ENCODE measurements at places on chromosomes 5 and 9.

DNA sequence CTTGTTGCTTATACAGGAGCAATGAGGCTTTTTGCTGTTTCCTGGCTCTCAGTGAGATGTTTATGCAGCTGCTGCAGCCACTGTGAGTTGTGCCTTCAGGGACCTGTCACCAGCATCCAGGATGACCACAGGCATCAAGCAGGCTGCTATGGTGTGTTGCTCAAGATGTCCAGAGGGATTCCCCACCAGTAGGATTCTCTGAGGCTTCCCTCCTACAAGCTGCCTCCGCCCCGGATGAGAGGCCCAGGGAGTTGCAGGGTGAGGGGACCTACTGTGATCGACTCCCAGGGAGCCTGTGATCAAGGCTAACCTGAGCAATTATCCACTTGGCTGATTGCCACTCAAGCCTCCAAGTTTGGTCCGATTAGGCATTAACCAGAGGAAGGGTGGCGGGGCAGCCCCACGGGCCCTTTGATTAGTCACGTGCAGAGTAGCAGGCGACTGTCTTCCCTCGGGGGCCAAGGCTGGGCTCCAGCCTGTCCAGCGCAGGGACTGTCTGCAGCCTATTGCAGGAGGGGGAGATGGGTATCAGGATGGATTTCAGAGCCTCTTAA, 1.8 kb upstream of the FAT2 start:
- DNase-seq, result no peak

GRCh38 chr5:139733010-139733688, 62.5 kb upstream of the PSD2 start:
- DNase-seq, result no peak

GRCh38 chr5:105057001-105057436, 1494.4 kb upstream of the NUDT12 start:
- DNase-seq, result peak; percentile 6

GRCh38 chr5:113215401-113216060, 219.3 kb downstream of the TSSK1B start:
- peak; percentile 90 for DNase-seq

DNA sequence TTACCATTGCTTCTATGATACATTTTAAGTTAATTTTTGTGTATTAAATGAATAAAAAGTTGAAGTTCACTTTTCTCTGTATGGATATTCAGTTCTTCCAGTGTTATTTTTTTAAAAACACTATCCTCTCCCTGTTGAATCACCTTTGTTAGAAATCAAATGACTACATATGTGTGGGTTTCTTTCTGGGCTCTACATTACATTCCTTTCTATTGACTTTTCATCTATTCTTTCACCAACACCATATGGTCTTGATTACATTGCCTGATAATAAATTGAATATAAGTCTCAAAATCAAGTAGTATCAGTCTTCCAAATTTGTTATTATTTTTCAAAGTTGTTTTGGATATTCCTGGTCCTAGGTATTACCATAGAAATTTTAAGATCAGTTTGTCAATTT, 7.3 kb upstream of the RASEF start:
- no peak for DNase-seq

DNA sequence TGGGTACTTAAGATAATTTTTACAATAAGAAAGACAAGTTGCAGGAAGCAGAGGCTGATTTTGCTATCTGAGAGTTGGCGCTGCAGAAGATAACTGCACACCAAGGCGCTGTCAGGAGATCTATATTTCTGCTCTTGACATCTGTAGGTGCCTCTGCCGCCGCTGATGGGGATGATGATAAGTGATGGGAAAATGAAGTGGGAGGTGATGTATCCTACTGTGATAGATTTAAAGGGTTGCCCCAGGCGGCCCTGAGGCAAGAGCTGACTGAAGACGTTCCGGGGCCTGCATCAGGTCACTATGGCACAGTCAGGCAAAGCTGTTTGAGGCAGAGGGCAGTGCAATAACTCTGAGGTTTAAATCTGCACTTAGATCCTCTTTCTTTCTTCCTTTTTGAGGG, 78.1 kb downstream of the SNCAIP start:
- no peak for DNase-seq

- DNase-seq, result no peak
Measured at GRCh38 chr9:115671963-115672305, 481.7 kb upstream of the PAPPA start.

GRCh38 chr5:98458004-98458403, 315.5 kb upstream of the RGMB start:
- DNase-seq, result no peak

- DNase-seq, result no peak
Measured at GRCh38 chr9:83569326-83569725, 31.1 kb upstream of the FRMD3 start.

- DNase-seq, result no peak
Measured at GRCh38 chr9:115038178-115038577, 79.8 kb downstream of the TNC start.

DNA sequence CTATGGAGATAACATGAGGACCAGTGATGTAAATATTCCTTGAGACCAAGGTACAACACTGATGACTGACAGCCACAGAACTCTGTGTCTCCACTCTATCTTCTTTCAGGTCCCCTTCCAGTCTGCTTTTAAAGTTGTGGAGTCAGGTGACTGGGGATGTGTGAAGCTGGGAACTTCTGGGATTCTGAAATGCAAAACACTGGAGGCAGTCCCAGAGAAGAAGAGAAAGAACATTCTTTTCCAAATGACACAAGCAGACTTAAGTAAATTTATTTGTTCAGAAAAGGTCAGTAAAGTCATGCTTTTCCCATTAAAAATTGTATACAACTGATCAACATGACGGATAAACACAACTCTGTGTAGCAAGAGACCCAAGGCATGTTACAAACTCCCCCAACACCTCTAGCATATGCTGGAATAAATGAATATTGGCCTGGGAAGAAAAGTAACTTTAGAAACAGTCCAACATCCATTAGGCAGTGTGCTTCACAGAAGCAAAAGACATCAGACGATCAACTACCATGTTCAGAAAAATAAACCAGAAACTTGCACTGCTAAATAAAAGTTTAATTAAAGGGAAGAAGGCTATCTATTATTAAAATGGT, 92.4 kb upstream of the IFNK start:
- DNase-seq, result no peak

- DNase-seq, result no peak
Measured at GRCh38 chr5:78706825-78707224, 58.3 kb upstream of the LHFPL2 start.

DNA sequence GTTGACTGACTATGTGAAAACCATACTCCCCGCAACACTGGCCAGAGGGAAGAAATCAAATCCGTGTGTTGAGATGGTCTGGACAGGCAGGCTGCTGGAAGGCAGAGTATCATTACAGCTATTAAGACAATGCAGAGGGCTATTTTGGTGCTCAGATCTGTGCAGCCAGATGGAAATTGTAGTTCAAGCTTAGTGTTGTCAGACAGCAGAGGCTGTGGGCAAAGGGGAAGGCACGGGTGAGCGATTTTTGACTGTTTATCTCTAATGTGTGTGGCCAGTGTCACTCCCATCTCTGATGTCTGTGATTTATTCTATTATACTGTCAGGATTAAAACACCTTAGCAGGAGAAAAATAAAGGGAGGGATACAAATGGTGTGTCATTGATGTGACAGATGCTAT, 984.4 kb upstream of the WWC1 start:
- DNase-seq, result peak; percentile 17

- DNase-seq, result no peak
Measured at GRCh38 chr9:69811351-69811868, 9.2 kb upstream of the CFAP95 start.

DNA sequence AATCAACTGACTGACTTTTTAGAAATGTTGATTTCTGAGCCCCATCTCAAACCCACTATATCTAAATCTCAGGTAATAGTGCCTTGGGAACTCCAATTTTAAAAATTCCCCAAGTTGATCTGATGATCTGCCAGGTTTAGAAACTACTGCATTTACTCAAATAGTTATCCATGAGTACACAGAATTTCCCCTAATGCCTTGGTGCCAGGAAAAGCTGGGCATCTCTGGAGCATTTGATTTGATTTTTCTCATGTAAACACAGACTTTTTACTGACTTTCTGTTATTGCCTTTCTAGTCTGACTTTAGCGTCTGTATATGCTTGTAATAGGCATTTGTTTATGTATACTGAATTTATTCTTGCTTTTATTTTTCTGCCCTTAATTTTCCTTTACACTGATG, 35.8 kb downstream of the MTREX start:
- DNase-seq, result no peak

DNA sequence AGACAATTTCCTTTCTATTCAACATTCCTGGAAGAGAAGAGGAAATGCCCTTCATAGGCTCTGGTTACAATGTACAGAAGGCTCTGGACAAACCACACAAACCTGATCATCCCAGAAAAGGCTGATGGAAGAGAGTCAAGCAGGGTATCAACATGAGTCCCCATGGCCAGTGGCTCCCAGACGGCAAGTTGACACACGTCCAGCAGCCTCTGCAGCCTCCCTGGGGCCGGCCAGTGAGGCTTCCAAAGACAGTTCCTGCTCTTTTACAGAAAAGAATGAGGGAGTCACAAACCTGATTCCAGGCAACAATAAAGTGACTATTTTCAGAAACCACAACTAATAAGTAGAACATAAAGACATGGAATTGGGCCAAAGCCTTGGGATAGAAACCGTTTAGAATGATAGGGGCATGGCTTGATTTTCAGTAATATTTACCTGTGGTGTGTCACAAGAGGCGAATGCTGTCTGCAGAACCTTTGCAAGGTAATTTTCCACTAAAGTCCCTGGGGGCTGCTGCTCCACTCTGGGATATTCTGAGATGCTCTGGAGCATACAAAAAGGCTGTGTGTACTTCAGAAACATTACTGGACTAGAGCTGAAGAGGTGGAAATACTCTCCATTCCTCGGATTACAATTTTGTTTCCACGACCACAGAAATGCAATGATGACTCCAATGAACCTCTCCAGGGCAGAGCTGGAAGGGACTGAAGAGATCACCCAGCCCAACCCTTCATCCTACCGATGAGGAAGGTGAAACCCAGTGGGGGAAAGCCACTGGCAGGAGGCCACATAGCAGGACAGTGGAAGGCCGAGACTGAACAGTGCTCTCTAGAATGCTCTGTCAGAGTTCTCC, 10.4 kb downstream of the MED27 start:
- no peak for DNase-seq

DNA sequence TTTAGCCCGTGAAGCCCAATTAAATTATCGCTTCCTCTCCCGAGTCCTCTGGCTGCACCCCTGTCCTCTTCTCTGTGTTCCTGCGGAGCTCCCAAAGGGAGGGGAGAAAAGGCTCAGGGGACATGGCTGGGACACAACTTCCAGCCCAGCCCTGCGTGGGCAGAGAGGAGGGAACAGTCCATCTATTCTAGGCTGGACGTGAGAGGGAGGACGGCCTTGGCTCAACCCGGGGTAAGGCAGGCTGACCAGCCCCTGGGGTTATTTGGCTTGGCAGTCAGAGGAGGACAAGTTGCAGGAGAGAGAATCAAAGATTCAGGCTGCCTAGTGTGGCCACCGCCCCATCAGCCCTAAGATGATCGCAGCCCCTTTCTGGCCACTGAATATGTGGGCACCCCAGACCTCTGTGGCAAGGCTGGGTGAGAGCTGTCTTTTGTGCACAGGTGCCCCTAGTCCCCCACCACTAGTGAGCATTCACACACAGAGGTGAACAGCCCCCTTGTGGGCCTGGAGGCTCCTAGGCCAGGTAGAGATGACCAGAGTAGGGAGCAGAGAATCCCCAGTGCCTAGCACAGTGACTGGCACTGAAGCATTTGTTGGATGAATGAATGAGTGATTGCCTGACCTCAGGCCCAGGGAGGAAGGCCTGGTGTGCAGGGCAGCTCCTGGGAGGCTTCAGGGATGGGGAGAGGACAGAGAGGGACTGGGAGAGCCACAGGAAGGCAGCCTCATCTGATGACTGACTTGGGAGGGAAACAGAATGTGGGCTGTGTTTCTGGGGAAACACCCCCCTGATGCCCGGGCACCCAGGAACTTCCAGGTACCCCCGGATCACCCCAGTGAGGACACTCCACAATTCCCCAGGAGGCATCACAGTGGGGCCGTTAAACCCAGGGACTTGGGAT, 133.9 kb downstream of the C9orf50 start:
- DNase-seq, result peak; percentile 63

DNA sequence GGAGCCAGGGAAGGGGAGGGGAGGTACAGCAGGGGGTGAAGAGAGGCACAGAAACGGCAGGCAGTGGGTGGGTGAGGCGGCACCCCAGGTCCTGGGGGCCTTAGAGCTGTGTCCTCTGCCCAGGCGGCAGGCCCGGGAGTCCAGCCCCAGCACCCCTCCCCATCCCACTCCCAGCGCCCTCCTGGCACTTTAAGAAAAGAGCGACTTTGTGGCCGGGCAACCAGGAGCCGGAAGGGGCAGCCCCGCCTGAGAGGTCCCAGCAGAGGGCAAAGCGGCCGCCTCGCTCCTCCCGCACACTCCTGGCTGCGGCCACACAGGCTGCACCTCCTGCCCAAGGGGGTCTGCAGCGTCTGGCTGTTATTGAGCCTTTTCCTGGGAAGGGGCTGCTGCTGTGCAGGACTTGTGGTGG, 42.6 kb downstream of the NACC2 start:
- no peak for DNase-seq

GRCh38 chr9:3863686-3864085, 337.9 kb upstream of the RFX3 start:
- DNase-seq, result no peak
